ENCODE measurements at places on chromosomes 7 and 10.

DNA sequence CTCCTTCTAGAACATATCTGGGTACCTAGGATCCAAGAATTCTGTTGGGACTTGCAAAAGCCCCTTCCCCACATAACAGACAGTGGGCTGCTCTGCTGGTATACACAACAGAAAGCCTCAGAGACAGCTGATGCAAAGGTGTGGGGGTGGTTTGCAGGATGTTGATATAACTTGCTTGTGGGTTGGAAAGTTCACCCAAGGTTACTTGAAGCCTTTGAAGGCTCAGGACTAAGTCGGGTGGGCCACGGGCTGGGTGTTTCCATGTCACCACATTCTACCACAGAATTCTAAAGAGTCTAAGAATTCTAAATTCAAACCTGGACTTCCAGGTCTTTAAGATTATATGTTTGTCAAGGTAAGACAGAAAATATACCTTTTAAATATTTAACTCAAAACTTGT, 7.4 kb upstream of the NRCAM start:
- no peak for DNase-seq

DNA sequence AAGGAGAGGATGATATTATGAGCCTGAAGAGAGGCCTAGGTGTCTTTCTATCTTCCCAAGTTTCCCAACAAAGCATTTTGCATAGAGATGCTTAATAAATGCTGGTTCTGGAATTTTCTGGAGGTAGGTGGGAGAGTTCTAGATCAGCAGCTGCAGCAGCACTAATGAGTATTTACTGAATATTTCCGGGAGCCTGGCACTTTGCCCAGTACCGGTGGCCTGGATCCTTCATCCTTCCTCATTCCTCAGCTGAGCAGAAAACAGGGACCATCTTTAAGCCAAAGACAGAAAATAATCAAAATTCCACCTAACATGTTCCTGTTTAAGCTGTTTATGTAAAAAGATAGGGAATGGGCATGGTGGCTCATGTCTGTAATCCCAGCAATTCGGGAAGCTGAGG, 813.2 kb upstream of the AUTS2 start:
- DNase-seq = no peak

DNA sequence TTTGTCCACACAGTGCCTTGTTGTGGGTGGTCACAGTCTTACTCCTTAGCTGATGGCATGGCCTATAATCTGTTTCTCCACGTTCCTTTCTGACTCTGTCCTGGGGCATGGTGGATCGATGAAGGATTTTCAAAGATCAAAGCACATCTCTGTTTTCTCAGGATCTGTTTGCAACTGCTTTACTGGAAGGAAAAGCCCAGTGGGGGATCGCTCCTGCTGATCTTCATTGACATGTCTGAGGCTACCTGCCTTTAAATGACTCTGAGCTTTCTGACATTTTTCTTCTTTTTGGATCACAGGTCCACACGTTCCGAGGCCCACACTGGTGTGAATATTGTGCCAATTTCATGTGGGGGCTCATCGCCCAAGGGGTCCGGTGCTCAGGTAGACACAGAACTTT, 68.0 kb upstream of the PRR15 start:
- DNase-seq = no peak

DNA sequence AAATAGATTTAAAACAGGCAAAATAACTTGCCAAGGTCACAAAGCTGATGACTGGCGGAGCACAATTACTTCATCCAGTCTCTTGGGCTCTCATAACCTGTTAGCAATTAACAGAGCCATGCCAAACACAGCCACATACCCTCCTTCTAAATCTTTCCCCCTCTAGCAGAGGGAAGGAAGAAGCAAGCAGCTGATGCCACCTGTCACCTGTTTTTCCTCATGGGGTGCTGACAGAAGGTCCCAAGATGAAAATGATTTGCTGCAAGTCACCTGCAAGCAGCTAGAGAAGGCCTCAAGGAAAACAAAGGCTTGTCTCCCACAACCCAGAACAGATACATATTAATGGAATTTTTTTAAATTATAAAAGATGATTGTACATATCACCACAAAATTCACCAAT, 117.8 kb downstream of the GFRA1 start:
- no peak for DNase-seq

DNA sequence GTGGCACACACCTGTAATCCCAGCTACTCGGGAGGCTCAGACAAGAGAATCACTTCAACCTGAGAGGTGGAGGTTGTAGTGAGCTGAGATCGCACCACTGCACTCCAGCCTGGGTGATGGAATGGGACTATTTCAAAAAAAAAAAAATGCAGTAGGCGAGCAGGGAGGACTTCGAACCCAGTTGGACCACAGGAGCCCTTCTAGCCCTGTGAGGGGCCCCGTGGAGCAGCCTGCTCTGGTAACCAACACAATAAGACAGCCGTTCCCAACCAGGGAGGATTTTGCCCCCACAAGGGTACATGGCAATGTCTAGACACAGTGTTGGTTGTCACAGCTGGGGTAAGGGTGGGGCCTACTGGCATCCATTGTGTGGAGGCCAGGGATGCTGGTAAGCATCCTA, 63.9 kb upstream of the BTBD16 start:
- no peak for DNase-seq

Data from GM06990 (cell line).